ENCODE measurements at places on chromosomes 3 and 15. TPM values are rescaled to one million over a fixed set of nuclear protein-coding genes. Genes with fewer than 3 reads are reported as not detected.

Gene VEPH1
- total RNA-seq = 0.74 TPM

Gene ARGFX
- not detected for total RNA-seq

Gene TEX9
- 17.3 TPM for total RNA-seq

Gene DYNC1LI1
- 55.6 TPM for total RNA-seq

Gene ITGA11
- total RNA-seq = 16.6 TPM

Gene GP9
- not detected for total RNA-seq

Gene THRB
- total RNA-seq = 14.8 TPM

Gene CYP1A1
- total RNA-seq = 0.26 TPM

Gene DISP2
- total RNA-seq = 0.63 TPM

Gene SLC22A13
- total RNA-seq = 0.58 TPM

Gene RPP25
- 5.2 TPM for total RNA-seq

Gene STRIT1
- total RNA-seq = 1.4 TPM

Gene PLCB2
- 3.9 TPM for total RNA-seq

Gene TOMM70
- 96.6 TPM for total RNA-seq

Gene OR5K3
- total RNA-seq = not detected

Gene TM4SF18
- 33.4 TPM for total RNA-seq

Gene GPR149
- not detected for total RNA-seq

Gene FBXL2
- 15.1 TPM for total RNA-seq

Gene BCL2A1
- total RNA-seq = 2.3 TPM

Gene LIPH
- 10.1 TPM for total RNA-seq

Gene SNTN
- total RNA-seq = not detected

Gene PP2D1
- not detected for total RNA-seq

Gene ZFAND6
- total RNA-seq = 164 TPM

Gene EPB42
- total RNA-seq = 1.8 TPM

Gene CHRM5
- total RNA-seq = 0.48 TPM

Gene TICRR
- 2.9 TPM for total RNA-seq
